CD4-positive, alpha-beta T cell treated with Interleukin-6 at 100 ng/mL for 8 hours (primary cell): ENCODE measurements at places on chromosomes 6 and 20.
A peak's percentile ranks its signal among the peaks of the same experiment; 100 is the strongest.

- DNase-seq = no peak
Measured at GRCh38 chr6:154440022-154440421, 70.5 kb downstream of the CNKSR3 start.

GRCh38 chr20:61805781-61806180 is 259.9 kb downstream of the TAF4 start:
- no peak for DNase-seq

- DNase-seq = no peak
Measured at GRCh38 chr6:136011475-136011874, 160.0 kb downstream of the PDE7B start.

DNA sequence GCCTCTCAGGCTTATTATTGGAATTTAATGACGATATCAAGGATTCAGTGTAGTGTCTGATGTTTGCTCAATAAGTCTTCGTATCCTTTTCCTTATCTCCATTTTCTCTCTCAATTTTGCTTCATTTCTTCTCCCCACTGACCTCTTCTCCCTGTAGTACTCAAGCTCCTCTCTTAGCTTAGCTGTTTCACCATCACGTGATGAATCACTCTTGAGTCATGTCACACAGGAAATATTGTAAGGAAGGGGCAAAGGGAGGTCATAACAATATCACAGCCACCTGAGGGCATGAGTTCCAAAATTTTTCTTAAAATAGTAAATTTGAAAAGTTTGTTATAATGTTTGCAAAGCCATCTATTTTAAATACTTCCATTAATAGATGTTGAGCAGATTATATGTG is 392.2 kb upstream of the MARCKS start:
- no peak for DNase-seq

- DNase-seq = no peak
Measured at GRCh38 chr6:96304997-96305396, 216.6 kb upstream of the UFL1 start.

DNA sequence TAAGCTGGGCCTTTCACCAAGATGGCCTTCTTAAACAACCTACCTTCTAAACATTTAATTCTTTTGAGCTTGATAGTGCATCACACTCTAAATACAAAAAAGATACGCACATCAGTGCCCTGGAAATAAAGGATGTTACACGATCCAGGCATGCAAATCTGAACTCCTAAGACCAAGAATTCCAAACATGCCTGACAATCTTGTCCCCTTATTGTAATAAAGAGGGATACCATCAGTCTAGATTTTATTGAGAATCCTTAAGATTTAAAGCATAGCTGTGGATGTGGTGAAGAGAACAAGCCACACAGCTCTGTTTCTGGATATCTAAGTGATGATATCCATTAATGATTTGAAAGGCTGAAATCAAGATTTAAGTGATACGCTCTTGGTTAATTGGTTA is 13.0 kb downstream of the ZNF451 start:
- no peak for DNase-seq

DNA sequence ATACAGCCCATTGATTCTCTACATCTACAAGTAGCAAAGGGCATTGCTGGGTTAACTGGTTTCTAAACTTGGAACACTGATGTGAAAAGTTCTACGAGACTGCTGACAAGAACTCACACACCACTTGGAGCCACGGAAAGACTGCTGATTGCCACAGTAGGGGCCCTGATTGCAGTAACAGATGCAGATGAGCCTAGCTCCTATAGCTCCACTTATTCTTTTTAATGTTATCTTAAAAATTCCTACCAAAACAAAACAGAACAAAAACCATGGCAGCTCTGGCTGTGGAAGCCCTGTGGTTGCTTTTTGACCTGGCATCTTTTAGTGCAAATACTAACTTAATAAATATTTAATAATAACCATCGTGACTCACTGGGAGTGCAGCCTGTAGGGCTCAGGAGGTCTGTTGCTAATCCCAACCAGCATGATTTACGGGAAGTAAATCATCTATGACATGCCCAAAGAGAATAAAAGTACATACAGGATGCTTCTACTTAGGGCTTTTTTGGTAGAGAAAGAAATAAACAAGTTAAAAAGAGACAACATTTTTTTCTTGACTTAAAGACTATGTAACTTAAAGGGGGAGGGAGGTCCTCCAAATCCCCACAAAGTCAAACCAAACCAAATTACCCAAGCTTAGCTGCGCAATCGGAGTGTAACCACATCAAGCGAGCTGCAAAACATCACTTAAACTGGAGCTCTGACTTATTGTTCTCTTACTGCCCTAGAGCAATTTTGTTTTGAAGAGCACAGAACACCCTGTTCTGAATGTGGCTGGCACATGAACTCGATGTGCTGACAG is 87.2 kb downstream of the FKBP5 start:
- peak; percentile 87 for DNase-seq

- no peak for DNase-seq
Measured at GRCh38 chr20:33945391-33946081, 48.2 kb upstream of the RALY start.

DNA sequence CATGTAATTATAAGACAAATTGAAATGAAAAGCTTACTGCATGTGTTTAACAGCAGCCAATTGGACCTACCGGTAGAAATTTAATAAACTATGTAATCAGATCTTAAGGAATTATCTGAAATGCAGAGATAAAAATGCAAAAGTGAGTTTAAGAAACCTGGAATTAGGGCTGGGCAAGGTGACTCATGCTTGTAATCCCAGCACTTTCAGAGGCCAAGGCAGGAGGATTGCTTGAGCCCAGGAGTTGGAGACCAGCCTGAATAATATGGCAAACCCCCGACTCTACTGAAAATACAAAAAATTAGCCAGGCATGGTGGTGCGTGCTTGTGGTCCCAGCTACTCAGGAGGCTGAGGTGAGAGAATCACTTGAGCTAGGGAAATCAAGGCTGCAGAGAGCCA is 74.1 kb downstream of the HFE start:
- DNase-seq = no peak

DNA sequence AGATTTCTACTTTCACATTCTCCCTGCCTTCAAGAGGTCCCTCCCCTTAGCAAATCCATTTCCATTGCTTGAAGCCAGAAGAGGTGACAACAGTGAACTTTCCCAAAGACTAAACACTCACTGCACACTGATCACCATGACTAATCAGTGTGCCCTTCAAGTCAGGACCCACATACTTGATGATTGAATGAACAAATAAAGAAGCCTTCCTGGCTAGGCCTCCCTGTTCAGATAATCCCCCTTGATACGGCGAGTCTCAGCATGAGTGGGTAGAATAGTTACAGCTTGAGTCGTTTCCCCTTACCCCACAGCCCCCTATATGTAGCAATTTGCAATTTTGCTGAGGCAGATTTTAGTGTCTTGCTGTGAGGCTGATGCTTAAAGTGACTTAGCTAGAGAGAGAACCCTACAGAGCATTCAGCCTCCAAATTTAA is 102.2 kb downstream of the UNC5CL start:
- DNase-seq = no peak

GRCh38 chr20:62439218-62439617 is 11.9 kb upstream of the RBBP8NL start:
- no peak for DNase-seq

DNA sequence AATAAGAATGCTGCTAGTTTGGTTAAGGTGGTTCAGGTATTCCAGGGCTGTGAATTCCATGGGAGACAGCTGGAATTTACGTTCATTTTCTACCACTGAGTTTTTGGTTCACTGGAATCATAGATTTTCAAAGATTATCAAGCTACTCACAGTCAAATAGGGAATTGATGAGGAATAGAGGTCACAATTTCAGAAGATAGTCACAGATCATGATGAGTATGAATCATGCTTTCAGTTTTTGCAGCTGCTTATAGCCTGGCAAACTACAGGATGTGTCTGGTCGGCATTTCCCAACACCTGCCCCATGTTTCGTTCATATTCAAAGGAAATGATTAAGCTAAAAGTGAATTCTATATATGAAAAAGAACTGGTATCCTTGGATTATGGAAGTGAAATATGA is 58.7 kb downstream of the BCKDHB start:
- DNase-seq = no peak

GRCh38 chr20:59105581-59105980 is 58.0 kb upstream of the ZNF831 start:
- DNase-seq = no peak

DNA sequence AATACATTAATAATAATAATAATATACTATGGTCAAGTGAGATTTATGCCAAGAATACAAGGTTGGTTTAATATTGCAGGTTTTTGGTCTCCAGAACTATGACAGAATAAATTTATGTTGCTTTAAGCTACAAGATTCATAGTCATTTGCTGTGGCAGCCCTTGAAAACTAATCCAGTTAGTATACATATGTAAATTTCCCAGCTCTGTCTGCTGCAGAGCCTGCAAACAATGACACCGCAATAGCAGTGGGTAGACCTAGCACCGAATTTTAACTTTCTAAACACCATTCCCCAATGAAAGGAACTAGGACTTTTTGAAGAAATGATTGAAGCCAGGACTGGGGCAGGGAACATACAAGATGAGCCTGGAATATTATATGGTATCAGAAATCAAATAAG is 647.7 kb upstream of the NRSN1 start:
- DNase-seq = no peak

GRCh38 chr20:62897666-62898065 is 28.6 kb downstream of the DIDO1 start:
- no peak for DNase-seq

DNA sequence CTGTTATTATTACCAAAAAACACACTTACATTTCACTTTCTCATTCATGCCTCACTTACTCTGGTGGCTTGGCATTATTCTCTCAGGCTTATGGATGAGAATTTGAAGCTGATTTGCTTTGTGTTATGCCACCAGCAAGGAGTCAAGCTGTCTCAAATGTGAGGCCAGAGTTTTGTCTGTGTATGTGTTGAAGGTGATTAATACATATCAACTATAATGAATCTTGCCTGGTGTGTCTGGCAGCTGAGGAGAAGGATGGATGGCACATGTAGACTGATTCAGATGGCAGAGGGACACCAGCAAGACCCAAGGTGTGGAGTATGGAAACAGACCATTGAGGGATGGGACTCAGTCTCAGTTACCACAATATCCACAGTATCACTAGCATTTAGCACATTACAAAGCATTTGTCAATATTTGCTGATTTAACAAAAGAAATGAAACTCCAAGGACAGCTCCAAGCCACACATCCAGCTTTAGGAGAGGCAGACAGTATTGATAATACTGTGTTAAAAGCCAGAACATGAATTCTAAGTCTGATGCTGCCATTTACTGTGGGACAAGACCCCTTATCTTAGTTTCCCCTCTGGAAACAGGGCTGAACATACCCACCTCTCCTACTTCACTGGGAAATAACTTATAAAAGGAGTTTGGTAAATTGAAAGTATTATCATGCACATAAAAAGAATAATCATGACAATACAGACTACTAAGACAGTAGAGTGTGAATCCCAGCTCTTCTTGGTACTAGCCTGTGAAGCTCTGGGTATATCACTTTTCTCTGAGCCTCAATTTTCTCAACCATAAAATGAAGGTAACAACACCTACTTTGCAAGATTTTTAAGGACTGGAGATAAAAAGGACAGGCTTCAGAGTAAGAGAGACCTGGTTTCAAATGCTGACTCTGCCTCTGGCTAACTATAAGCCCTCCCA is 11.2 kb downstream of the BCL2L1 start:
- no peak for DNase-seq

- DNase-seq = no peak
Measured at GRCh38 chr6:46772762-46773161, 20.4 kb upstream of the MEP1A start.

- DNase-seq = no peak
Measured at GRCh38 chr6:154579046-154579445, 68.6 kb upstream of the CNKSR3 start.

GRCh38 chr20:63791497-63792156 is 39.4 kb downstream of the ZBTB46 start:
- DNase-seq = no peak

DNA sequence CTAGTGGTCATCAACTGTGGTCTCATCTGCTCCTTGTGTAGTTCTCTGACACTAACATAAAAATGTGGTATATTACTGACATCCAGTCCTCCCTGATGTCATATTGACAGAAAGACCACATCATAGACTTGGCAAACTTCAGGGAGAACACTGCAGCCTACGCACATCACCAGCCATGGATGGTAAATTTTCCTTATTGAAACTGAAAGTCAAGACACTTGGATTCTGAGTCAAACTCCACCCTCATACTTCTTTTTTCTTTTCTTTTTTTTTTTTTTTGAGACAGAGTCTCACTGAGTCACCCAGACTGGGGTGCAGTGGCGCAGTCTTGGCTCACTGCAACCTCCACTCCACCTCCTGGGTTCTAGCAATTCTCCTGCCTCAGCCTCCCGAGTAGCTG is 25.4 kb downstream of the NDRG3 start:
- no peak for DNase-seq

DNA sequence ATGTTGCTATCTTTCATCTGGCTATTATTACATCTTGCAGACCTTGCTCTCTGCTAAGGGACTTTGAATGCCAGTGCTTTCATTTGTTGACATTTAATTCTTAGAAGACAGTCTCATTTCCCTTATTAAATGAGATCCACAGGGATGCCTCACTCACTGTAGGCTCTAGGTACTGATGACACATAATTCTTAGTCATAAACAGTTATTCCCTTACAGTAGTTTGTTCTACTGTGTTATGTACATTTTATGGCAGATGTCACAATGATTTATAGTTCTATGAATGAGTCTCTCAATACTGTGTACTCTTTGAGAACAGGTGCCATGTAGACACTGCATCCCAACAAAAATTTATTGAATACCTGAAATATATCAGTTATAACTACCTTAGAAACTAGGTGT is 70.3 kb downstream of the FAM83B start:
- DNase-seq = no peak

DNA sequence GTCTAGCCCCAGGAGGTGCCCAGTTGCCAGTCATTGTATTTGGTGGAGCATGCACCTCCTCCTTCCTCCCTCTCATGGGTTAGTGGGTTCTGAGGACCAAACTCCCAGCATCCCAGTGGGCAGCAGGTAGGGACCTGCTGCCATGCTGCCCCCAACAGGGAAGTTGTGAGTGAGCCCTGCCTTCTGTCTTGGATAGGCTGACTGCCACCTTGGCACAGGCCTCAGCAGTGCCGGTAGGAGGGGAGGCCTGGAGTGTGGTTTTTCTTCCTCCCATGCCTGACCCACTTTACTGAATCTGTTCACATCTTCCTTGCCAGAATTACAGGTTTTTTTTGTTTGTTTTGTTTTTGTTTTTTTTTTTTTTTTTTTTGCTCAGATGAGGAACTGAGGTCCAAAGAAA is 24.5 kb downstream of the PLCG1 start:
- DNase-seq = no peak

DNA sequence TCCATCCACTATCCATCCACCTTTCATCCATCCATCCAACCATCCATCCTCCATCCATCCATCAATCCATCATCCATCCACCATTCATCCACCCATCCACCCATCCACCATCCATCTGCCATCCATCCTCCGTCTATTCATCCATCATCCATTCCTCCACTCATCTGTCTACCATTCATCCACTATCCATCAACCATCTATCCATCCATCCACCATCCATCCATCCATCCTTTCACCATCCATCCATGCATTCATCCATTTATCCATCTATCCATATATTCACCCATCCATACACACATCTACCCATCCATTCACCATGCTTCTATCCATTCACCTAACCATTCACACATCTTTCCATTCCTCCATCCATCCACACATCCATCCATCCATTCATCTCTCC is 207.0 kb upstream of the CDH4 start:
- no peak for DNase-seq
